ENCODE measurements at places on chromosomes 2 and 18.
A peak's percentile ranks its signal among the peaks of the same experiment; 100 is the strongest.

GRCh38 chr2:194104687-194105086, 1552.3 kb upstream of the SLC39A10 start:
- DNase-seq: peak; percentile 52

DNA sequence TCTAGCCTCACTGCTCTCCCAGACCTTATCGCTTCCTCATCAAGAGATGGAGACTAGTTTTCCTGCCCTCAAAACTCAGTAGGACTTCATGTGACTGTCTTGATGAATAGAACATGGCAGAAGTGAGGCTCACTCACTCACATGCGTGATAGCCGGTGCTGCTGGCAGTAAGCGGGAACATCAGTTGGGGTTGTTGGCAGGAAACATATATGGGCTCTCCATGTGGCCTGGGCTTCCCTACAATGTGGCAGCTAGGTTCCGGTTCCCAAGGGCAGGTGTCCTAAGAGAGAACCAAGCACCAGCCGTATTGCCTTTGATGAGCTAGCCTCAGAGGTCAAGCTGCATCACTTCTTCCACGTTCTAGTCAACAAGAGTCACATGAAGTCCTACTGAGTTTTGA, 15.2 kb upstream of the FAHD2A start:
- DNase-seq: no peak

DNA sequence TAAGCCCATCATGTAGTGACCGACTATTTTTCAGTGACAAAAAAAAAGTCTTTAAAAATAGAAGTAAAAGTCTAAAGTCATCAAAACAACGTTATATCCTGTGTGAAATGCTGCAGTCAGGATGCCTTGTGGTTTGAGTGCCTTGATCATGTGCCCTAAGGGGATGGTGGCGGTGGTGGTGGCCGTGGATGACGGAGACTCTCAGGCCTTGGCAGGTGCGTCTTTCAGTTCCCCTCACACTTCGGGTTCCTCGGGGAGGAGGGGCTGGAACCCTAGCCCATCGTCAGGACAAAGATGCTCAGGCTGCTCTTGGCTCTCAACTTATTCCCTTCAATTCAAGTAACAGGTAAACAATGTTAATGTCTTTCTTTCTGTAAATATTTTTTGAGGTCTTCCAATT, at the start of gene CD28:
Gene CD28, plus strand, starts transcription at position 237 of the 400 bp plus-strand sequence. Its CDS starts 58 bp downstream, at position 295.
- DNase-seq: no peak

DNA sequence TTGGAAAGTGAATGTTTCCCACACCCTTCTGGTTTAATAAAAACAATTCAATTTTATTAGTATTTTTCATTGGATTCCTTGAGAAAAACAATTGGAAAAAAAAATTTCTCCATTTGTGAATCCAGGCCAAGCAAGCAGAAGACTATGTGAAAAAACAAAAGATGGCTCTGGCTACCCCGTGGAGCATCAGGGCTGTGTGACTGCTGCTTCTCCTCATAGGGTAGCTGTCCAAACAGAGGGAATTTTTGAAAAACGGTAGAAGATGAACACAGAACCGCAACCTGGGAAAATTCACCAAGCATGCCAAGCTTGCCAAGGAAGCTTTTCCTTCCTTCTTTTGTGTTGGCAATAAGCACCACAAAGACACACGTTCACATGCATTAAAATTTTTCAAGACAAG, 71.3 kb upstream of the ACVR2A start:
- DNase-seq: peak; percentile 7

GRCh38 chr2:168210895-168211570, 36.4 kb downstream of the STK39 start:
- DNase-seq: no peak

DNA sequence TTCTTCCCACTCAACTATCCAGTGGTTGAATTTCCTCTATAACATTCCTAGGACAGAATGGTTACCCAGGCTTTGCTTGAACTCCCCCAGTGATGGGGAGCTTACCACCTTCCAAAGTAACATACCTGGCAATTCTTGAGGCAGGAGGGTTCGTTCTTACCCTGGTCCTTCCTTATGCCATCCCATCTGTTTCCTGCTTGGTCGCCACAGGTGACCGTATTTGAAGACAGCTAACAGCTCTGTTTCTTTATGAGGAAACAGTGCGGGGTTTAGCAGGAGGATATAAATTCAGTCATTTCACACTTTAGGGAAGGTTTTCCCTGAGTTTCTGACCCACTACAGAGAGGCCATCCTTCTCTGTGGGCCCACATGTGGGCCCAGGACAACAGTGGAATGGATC, 42.6 kb downstream of the FOSL2 start:
- no peak for DNase-seq

DNA sequence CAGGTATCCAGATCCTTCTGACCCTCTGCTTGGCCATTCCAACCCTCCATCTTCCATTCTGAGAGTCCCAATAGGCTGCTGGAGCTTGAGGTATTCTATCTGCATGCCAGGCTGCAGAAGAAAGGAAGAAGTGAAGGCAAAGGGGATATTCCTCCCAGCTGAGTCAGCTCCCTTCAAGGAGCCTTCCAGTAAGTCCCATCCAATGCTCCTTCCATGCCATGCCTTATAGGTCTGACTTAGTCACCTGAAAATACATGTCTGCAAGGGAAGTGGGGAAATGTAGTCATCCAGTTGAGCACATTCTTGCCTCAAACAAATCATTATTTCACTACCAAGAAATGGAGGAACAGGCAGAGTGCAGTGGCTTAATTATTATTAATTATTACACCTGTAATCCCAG, 464.6 kb downstream of the CNTNAP5 start:
- no peak for DNase-seq

GRCh38 chr2:63553049-63553448, 35.2 kb downstream of the WDPCP start:
- no peak for DNase-seq

- no peak for DNase-seq
These were observed 64.7 kb downstream of the STK25 start for GRCh38 chr2:241443486-241444223.

GRCh38 chr18:4433717-4434116, 21.4 kb downstream of the DLGAP1 start:
- DNase-seq: no peak

GRCh38 chr18:31632356-31632755, 40.7 kb downstream of the TTR start:
- DNase-seq: no peak

DNA sequence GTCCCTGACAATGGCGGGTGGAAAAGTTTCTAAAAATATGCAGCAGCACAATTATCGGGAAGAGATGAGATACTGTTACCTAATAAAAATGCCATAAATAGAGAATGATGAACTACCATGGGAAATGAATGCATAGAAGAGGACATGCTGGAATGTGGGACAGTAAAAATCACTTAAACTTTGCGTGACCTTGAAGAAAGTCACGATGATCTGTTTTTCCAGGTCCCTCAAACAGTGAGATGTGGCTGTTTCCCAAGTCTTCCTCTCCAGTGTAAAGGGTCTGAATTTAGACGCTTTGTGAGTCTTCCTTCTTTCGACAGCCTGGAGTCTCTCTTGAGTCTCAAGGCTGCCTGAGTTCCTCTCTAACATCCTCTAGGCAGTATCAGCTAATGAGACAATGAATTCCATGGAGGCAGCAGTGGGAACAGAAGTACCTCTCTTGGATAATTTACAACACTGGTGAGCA, 1.4 kb downstream of the CLUL1 start:
- DNase-seq: no peak

DNA sequence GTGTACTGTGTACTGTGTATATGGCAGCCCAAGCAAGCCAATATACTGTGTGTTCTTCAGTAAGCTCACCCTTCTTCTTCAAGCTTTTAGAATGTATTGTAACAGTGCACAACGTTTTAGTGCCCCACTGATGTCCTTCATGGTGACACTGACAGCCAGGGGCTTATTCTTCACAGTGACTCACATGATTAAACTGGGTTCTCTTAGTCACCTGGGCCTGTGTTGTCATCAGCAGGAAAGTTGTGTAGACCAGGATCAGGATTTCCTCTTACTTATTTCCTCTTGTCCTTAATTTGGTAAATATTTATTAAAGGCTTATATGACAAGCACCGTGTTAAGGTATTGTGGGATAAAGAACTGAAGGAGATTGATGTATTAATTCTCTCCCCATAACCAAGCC, 67.9 kb upstream of the THOC1 start:
- DNase-seq: no peak

GRCh38 chr2:130911482-130911881, 74.8 kb downstream of the ARHGEF4 start:
- no peak for DNase-seq

DNA sequence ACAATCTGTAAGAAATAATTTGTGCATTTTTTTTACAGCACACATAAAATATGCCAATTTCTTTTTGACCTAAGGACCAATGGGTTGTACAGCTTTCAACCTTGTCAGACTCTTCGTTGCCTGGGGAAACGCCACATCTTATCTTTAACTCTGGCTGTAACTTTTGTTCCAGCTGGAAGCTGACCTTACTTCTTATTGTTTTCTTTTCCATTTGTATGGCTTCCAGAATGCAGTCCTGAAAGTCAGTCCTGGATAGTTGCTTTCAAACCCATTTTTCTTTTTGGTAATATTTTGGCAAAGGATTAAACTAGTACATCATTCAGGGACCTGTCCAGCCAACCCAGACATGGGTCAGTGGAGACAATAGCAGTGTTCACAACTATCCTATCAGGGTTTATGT, 686.5 kb upstream of the CDH2 start:
- no peak for DNase-seq
